ENCODE measurements at places on chromosomes 7 and 10.
A peak's percentile ranks its signal among the peaks of the same experiment; 100 is the strongest.

- DNase-seq = no peak
These were observed 7.6 kb downstream of the PNLIPRP1 start for GRCh38 chr10:116598329-116598728.

DNA sequence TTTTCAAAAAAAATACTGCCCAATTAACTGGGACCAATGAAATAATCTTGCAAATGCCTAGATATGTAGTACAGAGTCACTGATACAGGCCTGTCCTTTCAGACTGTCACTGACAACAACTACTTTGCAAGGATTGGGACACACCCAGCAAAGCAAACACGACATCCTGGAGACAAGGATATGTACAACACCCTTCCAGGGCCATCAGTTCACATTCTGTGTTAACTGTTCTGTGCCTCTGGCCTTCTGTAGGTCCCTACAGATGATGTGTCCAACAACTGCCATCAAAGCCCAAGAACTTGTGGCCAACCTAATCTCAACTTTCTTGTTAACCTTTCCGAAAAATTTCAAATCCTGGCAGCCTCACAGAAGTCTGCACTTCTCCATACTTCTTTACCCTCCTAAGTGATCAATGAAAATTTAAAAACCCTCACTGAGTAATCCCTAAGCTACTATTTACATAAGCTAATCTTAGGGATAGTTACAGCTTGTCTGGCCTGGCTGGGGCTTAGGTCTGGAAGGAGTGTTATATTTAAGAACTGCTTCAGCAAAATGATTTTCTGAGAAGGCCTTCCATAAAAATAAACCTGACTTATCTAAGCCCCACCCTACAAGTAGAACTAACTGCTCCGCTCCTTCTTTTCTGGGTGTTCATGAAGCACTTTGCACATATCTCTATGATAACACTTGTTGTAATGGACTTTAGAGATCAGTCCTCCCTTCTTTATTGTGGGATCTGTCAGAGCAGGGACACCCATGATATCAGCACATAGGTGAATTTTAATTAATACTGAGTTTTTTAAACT lies 21.0 kb downstream of the COBL start:
- no peak for DNase-seq

DNA sequence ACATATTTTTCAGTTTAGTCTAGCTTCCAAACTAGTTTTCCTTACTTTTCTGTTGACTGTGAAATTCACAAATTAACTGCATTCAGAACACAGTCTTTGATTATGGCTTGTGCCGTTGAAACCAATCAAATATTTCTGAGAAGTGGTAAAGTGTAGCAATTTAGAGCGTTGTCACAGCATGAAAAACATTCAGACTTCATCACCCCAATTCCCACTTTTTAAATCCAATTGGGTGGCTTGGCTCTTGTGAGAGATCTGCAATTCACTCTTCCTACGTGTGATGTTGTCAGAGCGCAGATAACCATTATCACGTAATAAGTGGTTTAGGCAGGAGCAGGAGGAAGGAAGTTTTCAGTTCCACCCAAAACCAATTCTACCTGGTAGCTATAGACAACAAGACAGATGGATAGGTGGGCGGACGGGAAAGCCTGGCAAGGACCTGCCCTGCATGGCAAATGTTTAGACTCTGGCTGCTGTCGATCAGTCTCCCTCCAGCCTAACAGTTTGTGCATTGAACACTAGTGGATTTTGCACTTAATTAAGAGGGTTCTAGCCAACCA lies 8.9 kb downstream of the COBL start:
- DNase-seq = no peak

DNA sequence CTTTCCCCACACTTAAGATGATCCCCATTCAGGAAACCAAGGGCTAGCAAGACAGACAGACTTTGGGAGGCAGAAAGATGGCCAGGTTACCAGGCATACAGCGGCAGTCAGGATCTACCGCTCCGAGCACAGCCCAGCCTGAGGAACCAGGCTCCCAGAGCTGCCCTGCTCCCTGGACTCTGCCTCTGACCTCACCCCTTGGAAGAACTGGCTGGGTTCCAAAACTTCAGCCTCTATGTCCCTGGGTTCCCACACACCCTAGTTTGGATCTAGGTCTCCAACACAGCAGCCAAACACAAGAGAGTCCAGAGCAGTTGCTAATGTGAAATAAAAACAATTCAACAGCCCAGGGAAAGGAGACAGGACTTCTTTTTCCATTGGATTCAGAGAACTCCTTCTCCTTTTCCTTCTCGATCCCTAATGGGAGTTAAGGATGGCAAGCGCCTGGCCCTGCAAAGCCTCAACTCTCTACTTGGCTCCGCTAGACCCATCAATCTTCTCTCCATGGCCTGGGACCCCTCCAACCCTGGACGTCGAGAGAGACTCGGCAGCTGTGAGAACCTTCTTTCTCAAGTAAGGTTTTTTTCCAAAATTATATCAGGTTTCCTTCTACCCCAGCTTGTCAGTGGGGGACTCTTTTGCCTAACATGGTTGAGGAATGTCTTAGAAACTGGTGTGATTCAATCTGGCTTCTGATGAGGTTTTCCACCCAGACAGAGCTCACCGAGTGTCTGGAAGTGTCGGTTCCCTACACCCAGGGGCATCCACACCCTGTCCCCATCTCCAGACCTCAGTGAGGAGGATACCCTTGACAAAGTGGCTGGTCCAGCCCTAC lies 219.6 kb downstream of the KCNMA1 start:
- DNase-seq = no peak

GRCh38 chr7:11817111-11817740 lies 14.8 kb downstream of the THSD7A start:
- DNase-seq = no peak

- DNase-seq = no peak
These were observed 56.8 kb downstream of the ATXN7L1 start for GRCh38 chr7:105819559-105819958.

DNA sequence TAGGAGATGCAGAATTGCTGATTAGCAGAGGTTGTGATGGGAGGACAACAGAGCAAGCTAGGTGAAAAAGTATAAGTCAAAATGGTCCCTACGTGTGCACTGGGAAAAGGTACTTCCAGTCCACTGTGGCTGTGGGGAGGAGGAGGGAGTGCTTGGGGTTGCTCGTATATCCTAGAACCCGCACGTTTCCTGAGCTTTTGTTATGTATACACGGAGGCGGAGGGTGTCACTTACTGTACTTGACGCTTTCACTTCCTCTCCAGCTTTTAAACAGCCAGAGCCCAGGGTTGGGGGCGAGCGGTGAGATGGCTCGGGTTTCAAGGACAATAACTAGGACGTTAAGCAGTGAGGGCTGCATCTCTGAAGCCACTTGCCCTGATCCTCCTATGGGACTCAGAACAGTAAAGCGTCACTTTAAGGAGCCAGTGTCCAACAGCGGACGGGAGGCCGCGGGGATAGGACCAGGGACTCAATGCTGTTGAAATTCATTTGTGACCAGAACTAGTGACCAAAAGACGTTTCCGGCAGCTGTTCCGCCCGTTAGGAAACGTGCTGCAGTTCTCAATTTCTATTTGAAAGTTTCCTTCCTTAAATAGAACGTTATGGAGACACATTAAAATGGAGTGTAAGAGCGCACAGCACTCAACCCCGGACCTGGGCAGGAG lies 985 bp upstream of the ETV1 start:
- DNase-seq = peak; percentile 63

Data from HL-60 (cell line).